Stimulated activated CD4-positive, alpha-beta T cell treated with anti-CD3 and anti-CD28 coated beads, Interleukin-1b, Interleukin-23, amount 100 ng/mL, for 1 hour (primary cell): ENCODE measurements at places on chromosomes 6 and 20.

GRCh38 chr6:147648916-147649315 lies 140.4 kb downstream of the SAMD5 start:
- DNase-seq: no peak

DNA sequence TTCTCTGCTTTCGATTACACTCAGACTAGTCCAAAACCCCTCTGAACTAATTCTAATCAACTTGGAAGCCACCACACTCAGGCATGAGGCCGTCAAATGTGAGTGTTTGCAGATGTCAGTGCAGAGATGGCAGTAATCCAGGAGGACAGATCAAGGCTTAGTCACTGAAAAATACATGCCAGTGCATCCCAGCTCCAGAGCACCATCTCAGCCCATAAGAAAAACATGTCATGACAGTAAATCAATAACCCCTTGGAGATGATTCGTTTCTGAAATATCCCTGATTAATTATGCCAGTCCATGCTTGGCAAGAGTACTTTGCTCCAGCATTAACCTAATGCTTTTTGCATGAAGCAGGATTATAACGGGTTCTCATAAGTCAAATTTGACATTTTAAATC lies 179.5 kb downstream of the ADAT2 start:
- DNase-seq: no peak

- DNase-seq: no peak
Observed at GRCh38 chr20:61414455-61414991, 162.5 kb downstream of the CDH4 start.

DNA sequence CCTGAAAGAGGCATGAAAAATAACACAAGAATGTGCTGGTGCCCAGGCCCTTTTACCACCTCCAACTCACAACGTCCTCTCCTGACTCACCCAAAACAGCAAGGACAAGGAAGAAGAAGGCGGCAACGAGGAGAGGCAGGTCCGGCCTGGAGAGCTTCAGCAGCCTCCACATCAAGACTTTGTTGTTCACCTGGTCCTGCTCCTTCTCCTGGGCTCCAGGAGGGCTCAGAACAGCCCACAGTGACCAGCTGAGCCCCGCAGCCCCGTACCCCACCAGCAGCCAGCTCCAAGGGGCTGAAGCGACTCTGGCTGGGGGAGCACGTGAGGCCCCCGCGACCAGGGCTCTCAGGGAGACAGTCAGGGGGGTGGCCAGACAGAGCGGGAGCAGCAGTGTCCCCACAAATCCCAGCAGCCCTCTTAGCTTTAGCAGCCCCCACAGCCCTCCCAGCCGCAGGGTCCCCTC lies 857 bp downstream of the TAP2 start:
- no peak for DNase-seq

DNA sequence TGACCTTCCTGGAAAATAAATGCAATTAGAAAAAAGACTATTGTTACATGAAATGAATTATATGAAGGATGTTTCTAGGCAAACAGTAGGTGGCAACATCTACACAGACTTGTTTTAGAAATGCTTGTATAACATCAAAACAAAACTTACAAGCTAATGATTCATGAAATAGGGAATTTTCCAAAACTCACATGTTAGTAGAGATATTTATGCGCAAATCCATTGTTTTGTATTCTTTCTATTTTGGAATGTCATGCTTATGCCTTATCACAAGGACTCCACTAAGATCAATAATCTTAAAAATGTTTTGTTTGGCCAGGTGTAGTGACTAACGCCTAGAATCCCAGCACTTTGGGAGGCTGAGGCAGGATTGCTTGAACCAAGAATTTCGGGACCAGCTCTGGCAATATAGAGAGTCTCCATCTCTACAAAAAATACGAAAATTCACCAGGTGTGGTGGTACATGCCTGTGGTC lies 32.3 kb upstream of the LGSN start:
- no peak for DNase-seq

- DNase-seq: no peak
Observed at GRCh38 chr20:41299899-41300298, 17.6 kb downstream of the ZHX3 start.

GRCh38 chr6:64325093-64325492 lies 689.5 kb downstream of the PHF3 start:
- DNase-seq: no peak

GRCh38 chr6:115004982-115005381 lies 662.2 kb upstream of the HS3ST5 start:
- no peak for DNase-seq

GRCh38 chr6:133551847-133552341 lies 310.7 kb downstream of the EYA4 start:
- DNase-seq: no peak

- DNase-seq: no peak
Observed at GRCh38 chr6:83514866-83515466, 2.6 kb downstream of the PRSS35 start.

DNA sequence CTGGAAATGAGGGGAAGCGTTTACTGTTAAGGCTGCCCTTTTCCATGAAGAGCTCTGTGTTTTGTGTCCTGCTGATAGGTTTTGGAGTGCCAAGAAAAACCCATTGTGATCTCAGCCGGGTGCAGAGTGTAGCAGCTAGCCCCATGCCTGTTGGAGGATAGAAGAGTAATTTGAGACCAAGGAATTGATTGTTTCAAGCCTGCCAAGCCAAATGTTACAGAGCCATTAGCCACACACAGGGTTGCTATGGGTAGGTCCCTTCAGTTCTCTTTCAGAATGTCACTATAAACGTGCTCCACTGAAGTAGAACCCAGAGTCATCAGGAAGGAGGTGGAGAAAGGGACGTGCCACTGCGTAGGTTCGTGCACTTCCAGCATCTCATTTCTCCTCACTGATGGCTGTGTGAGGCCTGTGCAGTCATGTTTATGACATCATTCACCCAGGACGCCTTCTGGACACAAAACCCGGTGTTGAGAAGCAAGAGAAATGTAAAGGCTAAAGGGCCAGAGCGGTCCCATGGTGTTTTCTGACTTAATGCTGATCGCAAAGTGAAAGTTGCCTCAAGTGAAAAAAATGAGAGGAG lies 6.6 kb downstream of the GMPR start:
- DNase-seq: no peak

- no peak for DNase-seq
Observed at GRCh38 chr6:159695984-159696383, 2.9 kb upstream of the SOD2 start.

GRCh38 chr6:28589957-28590349 lies 64.3 kb downstream of the GPX5 start:
- DNase-seq: no peak

DNA sequence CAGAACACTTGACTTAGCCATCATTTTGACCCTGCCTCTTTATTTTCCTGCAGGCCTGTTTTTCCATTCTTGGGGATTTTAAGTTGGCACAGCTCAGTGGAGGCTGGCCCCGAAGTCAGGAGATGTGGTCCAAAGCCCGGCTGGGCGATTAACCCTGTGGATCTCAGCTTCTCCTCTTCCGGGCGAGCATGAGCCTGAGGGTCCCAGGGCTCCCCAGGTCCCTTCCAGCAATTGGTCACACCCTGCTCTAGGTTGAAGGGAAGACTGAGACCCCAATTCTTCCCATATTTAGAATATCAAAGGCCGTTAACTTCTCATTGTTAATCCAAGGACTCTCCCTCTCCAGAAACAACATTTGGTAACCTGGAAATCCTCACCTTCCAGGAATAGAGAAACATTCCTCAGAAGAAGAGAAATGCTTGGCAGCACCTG lies 2.3 kb downstream of the THBS2 start:
- DNase-seq: no peak

- no peak for DNase-seq
Observed at GRCh38 chr6:126826166-126826714, 292.2 kb upstream of the RSPO3 start.

DNA sequence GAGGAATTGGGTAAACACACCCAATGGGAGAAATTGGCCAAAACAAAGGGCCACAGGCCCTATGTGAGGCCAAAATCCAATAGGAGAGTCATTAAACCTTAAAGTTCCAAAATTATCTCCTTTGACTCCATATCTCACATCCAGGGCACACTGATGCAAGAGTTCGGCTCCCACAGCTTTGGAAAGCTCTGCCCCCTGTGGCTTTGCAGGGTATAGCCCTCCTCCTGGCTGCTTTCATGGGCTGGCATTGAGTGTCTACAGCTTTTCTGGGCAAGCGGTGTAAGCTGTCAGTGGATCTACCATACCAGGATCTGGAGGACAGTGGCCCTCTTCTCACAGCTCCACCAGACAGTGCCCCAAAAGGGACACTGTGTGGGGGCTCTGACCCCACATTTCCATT lies 160.5 kb downstream of the ADGRG6 start:
- no peak for DNase-seq

- no peak for DNase-seq
Observed at GRCh38 chr6:47851091-47851490, 69.3 kb downstream of the OPN5 start.

GRCh38 chr6:144310765-144311164 lies 25.6 kb downstream of the UTRN start:
- no peak for DNase-seq

DNA sequence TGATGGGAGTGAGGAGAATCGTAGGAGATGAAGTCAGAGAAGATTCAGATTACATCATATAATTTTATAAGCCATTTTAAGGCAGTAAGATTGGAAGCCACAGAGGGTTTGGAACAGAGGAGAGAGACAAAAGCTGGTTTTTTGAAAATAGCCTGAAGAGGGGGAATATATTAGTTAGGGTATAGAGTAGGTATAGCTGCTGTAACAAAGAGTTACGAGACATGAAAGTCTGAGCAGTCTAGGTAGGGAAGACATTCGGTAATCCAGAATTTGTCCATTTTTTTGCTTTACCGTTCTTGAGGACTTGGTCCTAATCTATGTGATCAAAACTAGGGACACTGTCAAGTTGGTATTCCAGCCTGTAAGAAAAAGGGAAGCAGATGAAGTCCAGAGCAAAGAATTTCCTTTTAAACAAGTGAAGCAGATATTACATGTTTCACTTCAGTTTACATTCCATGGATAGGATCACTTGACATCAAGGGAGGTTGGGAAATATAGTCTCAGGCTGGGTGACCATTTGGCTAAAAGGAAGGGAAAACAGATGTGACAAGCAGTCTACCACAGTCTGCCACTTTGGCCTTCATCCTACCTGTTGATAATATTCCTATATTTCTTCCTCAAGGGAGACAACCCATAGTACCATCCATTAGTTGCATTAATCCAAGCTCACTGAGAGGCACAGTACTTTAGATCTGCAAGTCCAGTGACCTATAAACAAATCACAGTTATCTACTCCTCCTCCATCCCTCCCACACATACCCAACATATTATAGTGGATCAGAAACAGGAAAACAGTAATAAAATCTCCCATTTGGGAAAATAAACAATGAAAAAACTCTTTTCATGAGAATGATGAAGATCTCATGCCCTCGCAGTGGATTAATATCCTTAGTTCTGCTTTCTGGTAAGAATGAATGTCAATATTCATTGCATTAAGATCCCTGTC lies 10.2 kb downstream of the FAM135A start:
- DNase-seq: no peak

GRCh38 chr20:46777331-46777730 lies 67.9 kb downstream of the SLC2A10 start:
- DNase-seq: no peak

DNA sequence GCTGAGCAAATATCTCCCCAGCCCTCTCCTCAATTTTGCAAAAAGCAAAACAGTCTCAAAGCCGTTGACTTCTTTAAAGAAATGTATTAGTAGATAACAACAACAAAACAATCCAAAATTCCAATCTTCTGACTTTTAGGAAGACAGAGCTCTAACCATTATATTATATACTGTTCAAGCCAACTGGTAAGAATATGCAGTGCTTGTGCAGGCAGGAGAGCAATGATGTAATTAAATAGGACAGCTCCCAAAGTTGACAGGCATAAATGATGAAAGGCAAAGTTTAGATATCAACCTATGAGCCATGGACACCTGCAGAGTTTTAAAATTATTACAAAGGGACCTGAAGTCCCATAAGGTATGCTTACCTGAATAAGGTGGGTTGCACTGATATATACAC lies 16.6 kb upstream of the CEP85L start:
- no peak for DNase-seq
